ENCODE measurements at places on chromosomes 2 and 18.

GRCh38 chr2:118836411-118836930 is 11.0 kb downstream of the EN1 start:
- DNase-seq, result no peak

DNA sequence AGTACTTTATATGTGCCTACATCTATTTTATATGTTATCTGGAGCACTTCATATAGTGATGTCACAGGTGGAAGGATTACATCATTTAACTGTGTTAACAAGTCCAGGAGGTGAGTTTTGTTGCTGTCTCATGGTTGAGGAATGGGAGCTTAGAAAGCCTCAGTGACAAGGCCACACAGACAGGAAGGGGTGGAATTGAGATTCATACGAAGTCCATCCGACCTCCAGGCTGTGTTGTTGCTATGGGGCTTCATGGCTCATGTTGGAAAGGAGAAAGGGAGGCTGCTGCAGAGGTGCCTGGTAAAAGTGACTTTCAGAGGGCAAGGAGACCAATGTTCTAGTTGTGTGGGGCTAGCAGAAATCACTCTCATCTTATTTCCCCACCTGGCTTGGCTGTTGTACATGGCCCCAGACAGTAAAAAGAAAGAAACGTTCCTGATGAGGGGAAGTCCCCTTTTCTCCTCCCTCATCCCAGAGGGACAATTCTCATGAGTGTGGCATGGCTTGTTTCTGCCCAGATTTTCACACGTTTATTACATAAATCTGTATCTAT is 31.0 kb upstream of the GREB1 start:
- no peak for DNase-seq

- no peak for DNase-seq
These were observed 73.7 kb upstream of the MAP3K20 start for GRCh38 chr2:173001664-173002604.

GRCh38 chr2:119821266-119821665 is 61.5 kb downstream of the PTPN4 start:
- DNase-seq, result no peak

- no peak for DNase-seq
These were observed 43.1 kb downstream of the AAK1 start for GRCh38 chr2:69600425-69600824.

DNA sequence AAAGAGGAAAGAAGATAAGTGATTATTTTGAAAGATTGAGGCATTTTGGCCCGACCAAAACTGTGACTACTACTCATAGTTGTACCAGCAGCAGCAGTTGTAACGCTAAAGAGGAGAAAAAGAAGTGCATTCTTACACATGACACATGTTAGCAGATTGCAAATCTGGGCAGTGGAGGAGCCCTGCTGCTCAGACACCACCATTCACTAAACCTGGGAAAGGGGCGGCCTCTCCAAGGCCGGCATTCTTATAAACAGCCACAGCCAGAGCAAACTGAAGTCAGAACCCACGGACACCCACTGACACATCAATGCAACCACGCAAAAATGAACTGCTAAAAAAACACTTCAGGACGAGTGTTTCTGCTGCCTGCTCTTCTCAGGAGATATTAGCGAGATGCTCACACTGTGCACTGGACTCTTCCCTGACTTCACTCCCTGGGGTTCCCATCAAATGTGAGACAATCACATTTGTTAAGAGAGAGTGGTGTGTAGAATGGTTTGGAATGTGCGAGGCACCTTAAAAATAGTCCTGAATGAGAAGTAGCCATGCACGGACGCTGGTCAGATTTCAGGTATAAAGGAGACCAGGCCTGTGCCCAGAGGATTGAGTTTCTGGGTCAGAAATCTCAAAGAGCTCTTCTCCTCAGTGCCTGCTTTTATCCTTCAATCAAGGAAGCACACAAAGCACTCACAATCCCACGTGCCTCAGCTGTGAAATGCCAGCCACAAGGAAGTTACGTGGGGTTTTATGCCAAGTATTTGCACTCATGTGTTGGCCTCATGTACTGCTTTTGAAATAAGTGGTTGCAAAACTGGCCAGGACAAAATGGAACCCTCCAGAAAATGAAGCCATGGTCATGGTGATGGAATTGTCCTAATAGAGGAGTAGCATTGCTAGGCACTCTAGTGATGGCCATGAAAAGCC is 83.4 kb downstream of the MTCL1 start:
- no peak for DNase-seq

DNA sequence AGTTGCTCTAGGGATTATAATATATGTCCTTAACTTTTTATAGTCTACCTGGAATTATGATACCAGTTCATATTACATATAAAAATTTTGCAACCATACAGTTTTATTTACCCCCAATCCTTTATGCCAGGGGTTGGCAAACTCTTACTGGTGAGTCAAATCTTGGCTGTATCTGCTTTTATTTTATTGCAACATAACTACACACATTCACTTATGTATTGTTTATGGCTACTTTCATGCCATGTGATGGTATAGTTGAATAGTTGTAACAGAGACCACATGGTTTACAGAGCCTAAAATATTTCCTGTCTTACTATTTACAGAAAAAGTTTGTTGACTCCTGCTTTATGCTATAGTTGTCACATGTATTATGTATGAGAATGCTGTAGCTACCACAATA is 25.8 kb upstream of the DLX2 start:
- no peak for DNase-seq

DNA sequence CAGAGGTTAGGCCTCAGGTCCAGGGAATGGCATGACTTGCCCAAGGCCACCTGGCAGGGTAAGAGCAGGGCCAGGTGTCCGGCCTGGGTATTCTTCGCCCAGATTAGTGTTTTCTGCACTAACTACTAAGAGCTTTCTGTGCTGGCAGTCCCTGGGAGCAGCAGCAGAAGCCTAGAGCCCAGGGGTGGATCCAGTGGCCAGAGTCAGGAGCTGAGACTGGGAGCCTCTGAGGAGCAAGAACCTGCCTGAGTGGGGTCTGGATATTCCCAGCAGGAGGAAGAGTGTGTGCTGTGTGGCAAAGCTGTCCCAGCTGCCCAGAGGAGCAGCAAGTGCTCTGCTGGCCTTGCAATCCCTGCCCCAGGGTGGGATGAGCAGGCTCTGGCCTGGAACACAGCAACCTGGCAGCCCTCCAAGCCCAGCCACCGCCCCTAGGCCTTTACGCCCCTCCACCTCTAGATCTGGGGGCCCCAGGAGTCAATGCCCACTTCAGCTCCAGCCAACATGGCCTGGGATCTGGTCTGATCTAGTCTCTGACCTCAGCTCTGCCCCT is 30.7 kb upstream of the GPAT2 start:
- no peak for DNase-seq

GRCh38 chr2:233171344-233171743 is 80.1 kb upstream of the ATG16L1 start:
- no peak for DNase-seq

DNA sequence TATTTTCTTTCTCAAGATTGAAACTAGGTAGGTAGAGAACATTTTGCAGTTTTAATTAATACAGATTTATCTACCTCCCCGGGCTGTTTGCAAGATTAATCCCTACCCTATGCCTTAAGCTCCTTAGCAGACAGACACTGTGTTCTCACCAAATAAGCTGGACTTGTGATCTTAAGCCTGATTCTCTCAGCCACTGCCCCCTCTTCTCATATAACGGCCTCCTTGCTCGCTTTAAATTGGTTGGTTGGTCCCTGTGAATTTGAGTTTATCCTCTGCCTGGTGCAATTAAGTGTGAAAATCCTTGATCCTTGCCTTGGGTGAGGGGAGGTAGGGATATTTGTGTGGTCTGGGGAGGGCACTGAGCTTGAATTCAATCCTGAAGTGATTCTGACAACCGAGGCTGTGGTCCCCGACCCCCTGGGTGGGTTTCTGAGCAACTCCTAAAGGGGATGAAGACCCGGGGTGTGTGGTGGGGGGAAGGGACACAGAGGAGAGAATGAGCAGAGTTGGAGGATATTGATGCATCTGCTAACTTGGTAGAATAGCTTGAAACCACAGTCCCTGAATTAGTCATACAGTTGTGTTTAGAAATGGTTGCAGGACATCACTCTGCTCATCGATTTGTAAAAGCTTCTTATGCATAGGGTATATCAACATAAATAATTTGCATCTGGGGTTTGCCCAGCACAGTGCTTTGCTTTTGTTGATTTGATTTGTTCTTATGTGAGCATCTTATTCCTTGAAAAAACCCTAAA is 36.9 kb upstream of the NCKAP5 start:
- DNase-seq, result no peak

- no peak for DNase-seq
These were observed 95.4 kb downstream of the PMS1 start for GRCh38 chr2:189879716-189880081.

DNA sequence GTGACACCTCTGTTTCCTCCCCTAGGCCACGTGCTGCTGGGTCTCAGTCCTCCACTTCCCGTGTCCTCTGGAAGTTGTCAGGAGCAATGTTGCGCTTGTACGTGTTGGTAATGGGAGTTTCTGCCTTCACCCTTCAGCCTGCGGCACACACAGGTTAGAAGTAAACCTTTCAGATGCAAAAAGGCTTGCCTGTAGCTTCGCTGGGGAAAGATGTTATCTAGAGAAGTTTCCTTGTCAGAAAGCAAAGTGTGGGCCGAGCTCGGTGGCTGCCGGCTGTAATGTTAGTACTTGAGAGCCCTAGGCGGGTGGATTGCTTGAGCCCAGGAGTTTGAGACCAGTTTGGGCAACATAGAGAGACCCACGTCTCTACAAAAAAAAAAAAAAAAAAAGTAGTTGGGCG is 16.7 kb downstream of the IL1R2 start:
- DNase-seq, result no peak

- DNase-seq, result peak; percentile 60
These were observed 58.1 kb upstream of the RALBP1 start for GRCh38 chr18:9417073-9417851.

GRCh38 chr2:120978359-120979050 is 242.8 kb downstream of the GLI2 start:
- no peak for DNase-seq

DNA sequence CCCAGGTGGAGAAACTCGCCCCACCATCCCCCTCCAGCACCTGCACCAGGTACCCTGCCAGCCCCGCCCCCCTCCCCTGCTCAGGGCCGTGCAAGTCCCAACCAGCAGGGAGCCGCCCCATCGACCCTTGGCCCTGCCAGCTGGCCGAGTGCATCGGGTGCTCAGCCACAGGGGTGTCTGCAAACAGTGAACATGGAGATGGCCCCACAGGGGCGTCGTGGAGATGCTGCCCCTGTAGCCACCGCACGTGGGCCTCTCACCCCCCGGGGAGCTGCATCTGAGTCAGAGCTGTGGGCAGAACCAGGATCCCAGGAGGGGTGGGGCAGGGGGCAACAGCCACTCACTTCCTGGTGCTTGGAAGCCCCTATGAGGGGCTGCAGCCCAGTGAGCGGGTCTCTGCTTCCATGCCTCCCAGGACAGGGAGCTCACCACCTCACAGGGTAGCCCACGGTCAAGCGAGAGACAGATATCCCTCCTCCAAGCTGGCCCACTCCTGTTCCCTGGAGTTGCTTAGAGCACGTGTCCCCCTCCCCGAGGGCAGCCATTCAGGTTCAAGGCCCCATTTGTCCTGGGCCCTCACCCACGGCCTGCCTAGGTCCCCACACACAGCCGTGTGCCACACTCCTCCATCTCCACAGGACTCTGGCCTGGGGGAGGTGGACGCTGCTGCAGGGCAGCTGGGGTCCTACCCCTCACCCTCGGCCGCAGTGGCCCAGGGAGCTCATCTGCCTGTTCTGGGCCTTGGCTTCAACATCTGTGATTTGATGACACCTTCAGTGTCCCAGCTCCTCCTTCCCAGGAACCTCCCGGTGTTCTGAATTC is 1.1 kb upstream of the MAB21L4 start:
- DNase-seq, result no peak

DNA sequence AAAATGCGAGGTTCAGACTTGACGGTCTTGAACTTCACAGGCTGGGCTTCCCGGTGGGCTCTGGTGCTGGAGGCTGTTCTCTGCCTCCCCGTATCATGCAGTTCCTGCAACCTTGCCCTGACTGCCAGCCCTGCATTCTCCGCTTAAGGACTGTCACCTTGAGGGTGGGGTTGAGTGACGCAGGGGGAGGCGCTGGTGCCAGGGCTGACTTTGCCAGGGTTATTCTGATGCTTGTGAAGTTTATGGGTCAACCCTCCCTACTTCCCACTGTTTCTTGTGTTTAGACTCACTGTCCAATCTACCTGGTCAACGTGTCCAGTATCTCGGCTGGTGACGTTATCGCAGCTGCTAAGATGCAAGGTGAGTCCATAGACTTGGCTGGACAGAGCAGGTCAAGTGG is 37.5 kb upstream of the MAPRE3 start:
- no peak for DNase-seq

DNA sequence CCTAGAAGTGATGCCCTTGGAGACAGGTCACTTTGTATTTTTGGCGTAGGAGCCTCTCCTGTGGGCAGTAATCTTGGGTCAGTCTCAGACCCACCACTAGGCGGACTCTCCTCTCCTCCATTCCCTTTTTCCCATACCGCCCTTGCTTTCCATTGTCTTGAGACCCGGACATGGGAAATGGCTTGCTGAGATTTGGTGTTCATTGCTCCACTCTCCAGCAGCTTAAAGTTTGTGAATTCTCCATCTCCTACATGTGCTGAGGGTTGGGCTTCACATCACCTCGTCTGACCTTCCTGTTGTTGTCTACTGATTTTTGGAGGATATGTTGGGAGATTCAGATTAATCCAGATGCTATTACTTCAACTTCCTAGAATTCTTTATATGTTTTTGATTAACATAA is 159.2 kb upstream of the RAB12 start:
- peak; percentile 69 for DNase-seq

DNA sequence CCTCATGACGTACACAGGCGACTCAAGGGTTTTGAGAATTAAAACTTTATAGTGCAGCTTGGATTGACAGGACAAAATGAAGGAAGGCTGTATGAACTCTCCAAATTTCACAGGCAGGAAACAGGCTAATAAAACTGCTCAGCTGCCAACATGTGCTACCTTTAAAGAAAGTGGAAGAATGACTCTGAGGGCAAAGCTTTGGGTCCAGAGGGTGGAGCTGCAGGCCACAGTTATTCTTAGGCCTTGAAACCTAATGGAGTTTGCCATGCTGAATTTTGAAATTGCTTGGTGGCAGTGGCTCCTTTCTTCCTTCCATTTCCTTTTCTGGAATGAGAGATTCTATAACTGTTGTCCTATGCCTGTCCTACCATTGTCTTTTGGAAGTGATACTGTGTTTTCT is 34.8 kb downstream of the HAT1 start:
- no peak for DNase-seq

GRCh38 chr2:39660612-39661236 is 5.0 kb upstream of the TMEM178A start:
- no peak for DNase-seq

DNA sequence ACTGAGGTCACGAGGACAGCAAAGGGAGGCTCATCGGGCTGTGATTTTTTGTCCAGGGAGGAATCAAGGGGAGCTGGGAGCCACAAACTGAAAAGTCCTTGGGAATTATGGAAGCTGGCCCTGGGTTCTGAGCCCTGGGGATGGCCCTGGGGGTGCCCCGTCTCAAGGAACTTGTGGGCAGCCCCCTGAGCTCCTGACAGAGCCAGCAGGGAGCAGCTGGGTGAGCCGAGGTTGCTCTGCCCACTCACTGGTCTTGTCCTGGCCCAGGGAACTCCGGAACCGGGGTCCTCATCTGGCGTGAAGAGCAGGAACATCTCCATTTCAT is 61.3 kb upstream of the HDAC4 start:
- DNase-seq, result no peak

Measured in iPS-NIHi11 (cell line).